Dermis microvascular lymphatic vessel endothelial cell (primary cell): ENCODE measurements at places on chromosomes 3 and 15. TPM values are rescaled to one million over a fixed set of nuclear protein-coding genes. Genes with fewer than 3 reads are reported as not detected.

The UPK1B gene
- not detected in 2 replicates for total RNA-seq

The CCR2 gene
- not detected in 2 replicates for total RNA-seq

The NEO1 gene
- 1.9 and 5.3 TPM in 2 replicates for total RNA-seq

The ACP3 gene
- not detected in 2 replicates for total RNA-seq

The FOXB1 gene
- not detected in 2 replicates for total RNA-seq

The HHATL gene
- total RNA-seq, result not detected in 2 replicates

The LXN gene
- 23.1 and 26.3 TPM in 2 replicates for total RNA-seq

DNA sequence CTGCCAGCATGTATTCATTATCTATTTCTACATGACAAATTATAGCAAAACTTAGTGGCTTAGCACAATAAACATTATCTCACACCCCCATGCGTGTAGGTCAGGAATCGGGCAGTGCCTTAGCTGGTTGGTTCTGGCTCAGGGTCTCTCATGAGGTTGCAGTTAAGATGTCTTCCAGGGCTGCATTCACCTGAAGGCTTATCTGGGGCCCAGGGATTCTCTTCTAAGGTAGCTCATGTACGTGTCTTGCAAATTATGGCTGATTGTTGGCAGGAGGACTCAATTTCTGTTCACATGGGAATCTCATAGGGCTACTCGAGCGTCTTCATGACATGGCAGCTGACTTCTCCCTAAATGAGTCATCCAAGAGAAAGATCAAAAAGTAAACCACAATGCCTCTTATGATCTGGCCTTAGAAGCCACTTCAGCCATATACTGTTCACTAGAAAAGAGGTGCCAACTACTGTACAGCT lies 42.9 kb upstream of the TSC22D2 start:
- DNase-seq, result no peak

GRCh38 chr3:119731560-119732343 lies 28.9 kb downstream of the CFAP91 start:
- peak; percentile 88 for DNase-seq

DNA sequence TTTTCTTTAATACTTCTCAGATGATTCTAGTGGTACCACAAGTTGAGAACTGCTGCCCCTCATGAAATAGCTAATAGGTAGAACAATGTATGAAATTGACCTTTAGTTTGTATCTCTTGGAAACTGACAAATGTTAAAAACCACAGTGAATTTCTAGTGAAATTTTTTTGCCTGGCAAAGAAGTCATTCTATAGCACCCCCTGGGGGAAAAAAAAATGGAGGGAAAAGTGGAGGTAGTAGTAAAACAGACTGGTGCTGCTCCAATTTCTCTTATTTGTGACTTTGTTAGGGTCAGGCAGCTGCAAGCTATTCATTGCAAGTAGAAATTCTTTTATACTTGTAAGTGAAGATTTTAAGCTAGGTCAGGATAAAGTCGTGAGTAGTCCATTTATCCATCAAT lies 605.0 kb downstream of the NLGN1 start:
- no peak for DNase-seq

DNA sequence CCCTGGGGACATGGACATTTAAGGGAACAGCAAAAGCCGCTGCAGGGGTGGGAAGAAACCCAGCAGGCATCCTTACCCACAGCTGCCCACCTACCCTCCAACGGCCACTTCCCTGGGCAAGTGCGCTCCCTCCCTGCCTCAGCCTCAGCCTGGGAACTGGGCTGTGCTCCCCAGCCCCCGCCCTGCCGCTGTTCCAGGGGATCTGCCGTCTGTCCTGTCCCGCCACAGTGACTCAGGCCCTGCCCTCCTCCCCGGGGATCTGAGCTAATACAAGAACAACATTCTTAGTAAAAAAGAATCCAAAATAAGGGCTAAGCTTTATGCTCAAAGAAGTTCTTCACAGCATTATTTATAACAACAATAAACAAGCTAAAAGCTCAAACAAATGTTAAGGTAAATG lies 7.4 kb upstream of the IQSEC1 start:
- DNase-seq, result no peak

DNA sequence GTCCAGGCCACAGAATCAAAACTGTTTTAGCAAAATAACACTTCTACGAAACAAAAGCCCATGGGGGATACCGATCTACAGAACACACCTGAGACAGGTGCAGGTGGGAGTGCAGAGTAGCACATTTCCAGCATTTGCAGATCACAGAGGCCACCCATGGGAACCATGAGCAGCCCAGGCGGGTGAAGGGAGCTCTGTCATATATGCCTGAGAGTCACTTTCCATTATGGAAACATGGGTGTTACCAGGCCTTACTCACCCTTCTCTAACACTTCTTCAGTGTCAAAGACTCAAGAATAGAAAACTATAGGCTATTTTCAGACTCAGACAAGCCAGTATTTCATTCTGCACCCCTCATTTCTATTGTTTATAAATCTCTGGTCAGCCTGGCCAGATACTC lies 3.5 kb downstream of the PLA1A start:
- DNase-seq, result no peak

GRCh38 chr3:119669906-119670570 lies 7.2 kb downstream of the COX17 start:
- peak; percentile 44 for DNase-seq

GRCh38 chr3:98039322-98040024 lies 4.4 kb upstream of the GABRR3 start:
- DNase-seq, result peak; percentile 85

- DNase-seq, result no peak
Measured at GRCh38 chr3:10534066-10534465, 28.7 kb upstream of the ATP2B2 start.

DNA sequence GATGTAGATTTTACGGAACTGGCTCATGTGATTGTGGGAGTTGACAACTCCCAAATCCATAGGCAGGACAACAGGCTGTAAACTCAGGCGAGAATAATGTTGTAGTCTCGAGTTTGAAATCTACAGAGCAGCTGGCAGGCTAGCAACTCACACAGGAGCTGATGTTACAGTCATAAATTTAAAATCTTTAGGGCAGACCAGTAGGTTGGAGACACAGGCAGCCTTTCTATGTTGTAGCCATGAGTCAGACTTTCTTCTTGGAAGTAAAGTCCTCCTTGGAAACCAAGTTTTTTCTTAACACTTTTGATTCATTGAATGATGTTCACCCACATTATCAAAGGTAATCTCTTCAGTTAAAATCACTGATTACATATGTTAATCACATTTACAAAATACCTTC lies 89.1 kb upstream of the ALCAM start:
- DNase-seq, result no peak

GRCh38 chr15:87816016-87816415 lies 440.5 kb downstream of the NTRK3 start:
- DNase-seq, result no peak

DNA sequence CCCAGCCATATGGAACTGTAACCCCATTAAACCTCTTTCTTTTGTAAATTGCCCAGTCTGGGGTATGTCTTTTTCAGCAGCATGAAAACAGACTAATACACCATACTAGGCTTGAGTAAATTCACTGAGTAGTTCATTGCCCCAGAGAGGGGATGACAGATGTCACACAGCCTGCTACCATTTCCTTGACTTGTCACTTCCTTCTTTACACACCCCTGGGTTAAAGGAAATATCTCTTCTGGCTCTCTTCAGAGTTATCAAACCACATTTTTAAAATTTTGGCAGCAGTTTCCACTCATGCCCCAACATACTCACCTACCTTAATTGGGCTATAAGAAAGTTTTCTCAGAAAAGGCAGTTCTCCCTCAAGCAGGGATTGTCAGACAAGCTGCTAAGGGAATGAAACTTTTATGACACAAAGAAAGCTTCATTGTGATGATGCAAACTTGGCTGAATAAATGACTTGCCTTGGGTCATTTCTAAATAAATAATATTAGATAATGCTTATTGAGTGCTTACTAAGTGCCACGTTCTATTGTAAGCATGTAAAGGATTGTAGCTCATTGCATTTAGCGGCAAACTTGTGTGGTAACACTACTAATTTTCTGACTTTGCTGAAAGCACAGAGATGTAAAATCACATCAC lies 68.0 kb upstream of the RBMS3 start:
- no peak for DNase-seq

DNA sequence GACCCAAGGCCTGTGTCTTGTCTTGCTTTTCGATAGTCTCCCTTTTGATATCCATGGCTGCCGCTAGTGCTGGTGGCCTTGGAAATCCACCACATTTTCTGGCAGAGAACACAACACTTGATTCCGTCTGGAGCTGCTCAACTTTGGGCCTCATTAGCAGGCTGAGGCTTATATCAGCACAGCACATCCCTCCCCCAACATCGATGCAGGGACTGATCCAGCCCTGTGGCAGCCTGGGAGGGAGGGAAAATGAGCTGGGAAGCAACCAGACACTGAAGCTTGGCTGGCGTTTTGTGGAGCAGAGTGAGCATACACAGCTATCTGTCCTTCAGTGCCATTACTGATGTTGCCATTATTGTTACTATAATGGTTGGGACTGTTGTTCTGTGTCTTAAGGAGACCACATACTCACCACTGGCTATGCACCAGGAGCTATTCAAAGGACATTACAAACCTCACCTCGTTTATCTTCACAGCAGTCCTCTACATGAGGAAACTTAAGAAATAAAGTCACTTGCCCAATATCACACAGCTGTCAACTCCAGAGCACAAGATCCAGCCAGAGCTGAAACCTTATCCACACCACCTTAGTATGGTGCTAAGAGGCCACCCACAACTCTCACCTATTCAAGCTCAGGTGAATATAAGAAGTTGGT lies 102.9 kb downstream of the SUCLG2 start:
- DNase-seq, result no peak

- peak; percentile 55 for DNase-seq
Measured at GRCh38 chr3:185715091-185715490, 109.8 kb downstream of the IGF2BP2 start.

DNA sequence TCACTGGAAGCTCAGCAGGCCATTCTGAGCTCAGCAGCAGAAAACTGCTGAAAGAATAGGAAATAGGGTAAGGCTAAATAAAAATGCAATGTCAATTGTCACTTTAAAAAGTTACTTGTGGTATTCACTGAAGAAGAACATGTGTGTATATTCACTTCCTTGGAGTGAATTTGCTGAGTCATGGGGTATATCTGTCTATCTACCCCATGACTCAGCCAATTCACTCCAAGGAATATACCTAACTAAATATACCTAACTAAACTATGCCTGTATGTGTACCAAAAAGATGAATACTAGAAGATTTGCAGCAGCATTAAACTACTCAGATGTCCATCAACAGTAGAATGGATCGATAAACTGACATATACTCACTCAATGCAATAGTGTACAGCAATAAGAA lies 69.5 kb upstream of the KCNAB1 start:
- no peak for DNase-seq

GRCh38 chr15:69729167-69729748 lies 276.6 kb downstream of the RPLP1 start:
- peak; percentile 22 for DNase-seq

GRCh38 chr3:88362428-88362827 lies 212.7 kb downstream of the C3orf38 start:
- DNase-seq, result no peak

GRCh38 chr3:181721046-181721875 lies 9.5 kb downstream of the SOX2 start:
- DNase-seq, result no peak

DNA sequence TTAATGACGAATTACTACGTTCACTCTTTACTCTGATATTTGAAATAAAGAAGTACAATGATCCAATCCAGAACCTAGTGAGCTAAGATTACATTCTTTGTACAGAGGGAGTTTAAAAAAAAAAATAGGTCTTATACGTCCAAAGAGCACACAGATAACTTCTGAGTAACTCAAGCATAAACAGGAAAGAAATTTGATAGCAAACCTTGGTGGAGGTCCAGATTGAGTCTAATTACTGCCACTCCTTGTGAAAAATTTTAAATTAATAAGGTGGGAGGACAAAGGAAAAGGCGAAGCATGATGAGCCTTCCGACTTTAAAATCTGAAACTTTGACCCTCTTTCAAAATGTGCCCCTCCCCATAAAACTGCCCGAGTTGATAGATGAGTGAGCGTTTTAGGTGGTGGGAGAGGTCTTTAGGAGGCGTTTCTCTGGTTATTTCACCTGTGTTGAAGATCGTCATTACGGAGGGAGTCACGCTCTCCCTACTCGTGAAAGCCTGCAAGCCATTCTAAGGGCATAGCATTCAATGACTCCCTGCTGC lies 127.0 kb upstream of the ROBO2 start:
- no peak for DNase-seq

DNA sequence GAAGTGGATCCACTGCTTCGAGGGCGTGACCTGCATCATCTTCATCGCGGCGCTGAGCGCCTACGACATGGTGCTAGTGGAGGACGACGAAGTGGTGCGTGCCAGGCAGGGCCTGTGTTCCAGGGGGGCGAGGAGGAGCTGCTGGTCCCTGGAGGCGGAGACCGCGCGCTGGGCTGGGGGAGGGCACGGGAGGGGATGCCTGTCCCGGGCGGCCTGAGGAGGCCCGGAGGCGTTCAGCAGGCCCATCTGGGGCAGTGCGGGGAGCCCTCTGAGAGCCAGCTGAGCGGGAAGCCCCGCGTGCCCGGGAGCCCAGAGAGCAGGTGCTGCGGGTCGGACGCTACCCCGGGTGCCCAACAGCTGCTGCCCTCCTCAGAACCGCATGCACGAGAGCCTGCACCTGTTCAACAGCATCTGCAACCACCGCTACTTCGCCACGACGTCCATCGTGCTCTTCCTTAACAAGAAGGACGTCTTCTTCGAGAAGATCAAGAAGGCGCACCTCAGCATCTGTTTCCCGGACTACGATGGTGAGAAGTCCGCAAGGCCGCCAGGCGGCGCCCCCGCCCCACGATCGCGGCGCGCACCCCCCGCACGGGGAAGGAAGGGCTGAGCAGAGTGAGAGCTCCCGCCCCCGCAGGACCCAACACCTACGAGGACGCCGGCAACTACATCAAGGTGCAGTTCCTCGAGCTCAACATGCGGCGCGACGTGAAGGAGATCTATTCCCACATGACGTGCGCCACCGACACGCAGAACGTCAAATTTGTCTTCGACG lies 2.9 kb downstream of the GNAT1 start:
- peak; percentile 66 for DNase-seq

DNA sequence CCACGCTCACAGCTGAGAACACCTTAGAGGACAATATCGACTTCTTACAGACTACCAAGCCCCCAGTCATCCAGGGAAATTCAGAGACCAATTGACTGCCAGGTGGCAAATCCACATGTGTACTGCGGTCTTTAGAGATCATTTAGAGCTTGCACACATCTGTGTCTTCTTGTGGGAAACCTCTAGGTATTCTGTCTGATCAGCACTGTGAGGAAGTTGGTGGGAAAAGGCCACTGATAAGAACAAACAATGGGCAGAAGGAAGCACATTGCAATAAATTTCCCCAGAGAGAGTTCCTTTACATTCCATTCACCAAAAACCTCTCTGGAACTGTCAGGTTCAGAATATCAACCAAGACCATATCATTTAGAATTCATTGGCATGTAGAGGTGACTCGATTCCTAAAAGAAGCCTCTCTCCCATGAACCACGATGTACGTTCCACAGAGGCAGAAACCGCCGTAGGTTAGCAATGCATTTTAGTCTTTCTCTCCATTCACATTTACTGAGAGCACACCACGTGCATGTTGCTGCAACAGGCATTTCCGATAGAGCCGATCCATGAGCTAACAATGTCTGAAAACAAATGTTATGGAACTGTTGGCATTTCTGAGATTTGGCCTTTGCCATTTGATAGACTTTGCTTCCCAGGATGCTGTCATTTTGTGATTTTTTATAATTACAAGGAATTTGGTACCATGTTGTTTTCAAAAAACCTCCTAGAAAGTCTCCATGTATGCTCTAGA lies 287.3 kb upstream of the TPRG1 start:
- DNase-seq, result no peak
